ENCODE measurements at places on chromosomes 5 and 9. TPM values are rescaled to one million over a fixed set of nuclear protein-coding genes. Genes with fewer than 3 reads are reported as not detected.

Gene RGS7BP
- 0.13 TPM for total RNA-seq

Gene LECT2
- not detected for total RNA-seq

Gene ARID3C
- total RNA-seq: 0.25 TPM

Gene CDC14B
- total RNA-seq: 8.7 TPM

Gene JAKMIP2
- total RNA-seq: not detected

Gene ZFYVE16
- total RNA-seq: 25.2 TPM

Gene PCDHA11
- total RNA-seq: under 0.01 TPM

Gene TRIM7
- total RNA-seq: 7.6 TPM

Gene ARAP3
- 42.5 TPM for total RNA-seq

Gene CDKN2B-AS1
- total RNA-seq: 0.76 TPM

Gene SAXO1
- not detected for total RNA-seq

Gene TUSC1
- total RNA-seq: 7.6 TPM

Gene DAP
- 34.3 TPM for total RNA-seq

Gene AMBP
- total RNA-seq: not detected

Gene SREK1
- 47.3 TPM for total RNA-seq

Gene DOLPP1
- total RNA-seq: 10.5 TPM

Gene CNTNAP3
- total RNA-seq: 78.6 TPM

Gene GKAP1
- total RNA-seq: 0.89 TPM

Gene HSD17B3
- not detected for total RNA-seq

GRCh38 chr9:93001031-93001430 lies 53.7 kb downstream of the FGD3 start:
- no peak for DNase-seq

DNA sequence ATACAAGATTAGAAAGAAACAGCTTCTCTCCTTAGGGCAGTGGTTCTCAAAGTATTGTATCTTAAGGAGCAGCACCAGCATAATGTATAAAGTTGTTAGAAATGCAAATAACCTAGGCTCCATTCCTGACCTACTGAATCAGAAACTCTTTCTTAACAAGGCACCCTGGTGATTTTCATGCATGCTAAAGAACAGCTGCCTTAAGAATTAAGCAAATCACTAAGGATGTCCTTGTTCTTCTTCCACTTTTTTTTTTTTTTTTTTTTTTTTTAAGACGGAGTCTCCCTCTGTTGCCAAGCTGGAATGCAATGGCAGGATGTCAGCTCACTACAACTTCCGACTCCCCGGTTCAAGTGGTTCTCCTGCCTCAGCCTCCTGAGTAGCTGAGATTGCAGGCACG lies 1095.2 kb upstream of the EDIL3 start:
- DNase-seq: no peak

DNA sequence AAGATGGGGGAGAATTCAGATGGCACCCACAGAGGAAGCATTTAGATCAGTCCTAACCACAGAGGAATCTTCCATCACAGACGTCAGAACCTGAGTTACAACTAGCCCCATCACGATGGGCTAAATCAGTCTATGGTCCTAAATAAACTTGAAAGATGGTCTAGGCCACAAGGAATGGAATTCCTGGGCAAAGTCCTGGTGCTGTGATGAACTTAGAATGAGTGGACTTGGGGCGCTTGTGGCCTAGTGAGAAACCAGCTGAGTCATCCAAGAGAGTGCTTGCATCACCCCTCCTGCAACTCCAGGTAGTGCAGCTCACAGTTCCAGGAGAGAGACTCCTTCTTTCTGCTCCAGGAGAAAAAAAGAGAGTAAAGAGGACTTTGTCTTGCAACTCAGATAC lies 722.9 kb upstream of the RGMB start:
- no peak for DNase-seq

DNA sequence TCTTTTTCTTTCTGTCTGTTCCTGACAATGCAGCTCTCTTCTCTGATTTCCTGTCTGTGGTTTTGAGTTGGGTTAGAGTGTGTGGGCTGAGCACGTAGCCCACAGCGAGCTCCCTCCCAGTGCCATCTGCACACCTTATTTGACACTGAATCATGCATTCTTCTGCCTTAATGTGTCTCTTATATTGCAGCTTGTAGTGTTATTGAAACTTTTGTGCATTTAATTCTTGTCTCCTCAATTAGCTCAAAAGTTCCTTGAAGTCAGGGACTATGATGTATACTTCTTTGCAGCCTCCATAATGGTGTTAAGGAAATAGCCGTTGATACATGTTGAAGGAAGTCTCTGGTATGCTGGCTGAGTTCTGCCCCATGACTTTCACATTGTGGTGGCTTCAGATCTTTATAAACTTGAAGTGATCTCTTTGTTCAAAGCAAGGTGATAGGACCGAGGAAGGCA lies 576.2 kb upstream of the CLINT1 start:
- no peak for DNase-seq

- no peak for DNase-seq
These were observed 11.0 kb downstream of the QSOX2 start for GRCh38 chr9:136234597-136234996.

DNA sequence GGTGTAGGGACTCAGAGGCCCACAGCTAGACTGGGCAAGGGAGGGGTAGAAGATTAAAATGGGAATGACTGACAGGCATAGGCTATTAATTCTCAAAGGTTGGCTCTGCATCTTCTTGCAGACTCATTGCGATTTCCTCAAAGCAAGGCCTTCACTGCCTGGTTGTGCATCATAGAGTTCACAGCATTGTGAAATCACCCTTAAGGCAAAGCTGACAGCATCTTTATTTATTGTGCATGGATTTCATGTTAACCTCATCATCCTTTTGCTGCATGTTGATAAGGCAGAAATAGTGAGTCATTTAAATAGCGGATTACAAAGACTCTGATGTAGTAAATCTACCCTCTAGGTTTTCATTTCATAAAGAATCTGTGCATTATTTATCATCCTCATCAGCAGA lies 13.6 kb upstream of the PALM2AKAP2 start:
- DNase-seq: no peak

DNA sequence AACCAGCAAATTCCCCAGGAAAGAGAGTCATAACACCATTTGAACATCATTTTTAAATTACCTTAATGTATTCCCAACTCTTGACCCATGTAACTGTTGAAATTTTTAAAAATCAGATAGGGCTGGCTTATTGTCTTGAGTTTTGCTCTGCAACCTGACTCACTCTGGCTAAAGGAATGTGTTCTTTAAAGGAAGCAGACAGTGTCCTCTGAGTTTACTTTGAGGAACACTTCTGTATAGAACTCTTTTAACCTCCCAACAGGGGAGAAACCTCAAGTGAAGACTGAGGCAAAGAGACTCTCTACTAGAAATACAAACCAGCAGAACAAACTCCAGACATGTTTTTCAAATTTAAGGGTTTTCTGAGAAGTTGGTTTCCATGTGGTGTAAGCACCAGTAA lies 248.9 kb downstream of the CWC27 start:
- DNase-seq: no peak

DNA sequence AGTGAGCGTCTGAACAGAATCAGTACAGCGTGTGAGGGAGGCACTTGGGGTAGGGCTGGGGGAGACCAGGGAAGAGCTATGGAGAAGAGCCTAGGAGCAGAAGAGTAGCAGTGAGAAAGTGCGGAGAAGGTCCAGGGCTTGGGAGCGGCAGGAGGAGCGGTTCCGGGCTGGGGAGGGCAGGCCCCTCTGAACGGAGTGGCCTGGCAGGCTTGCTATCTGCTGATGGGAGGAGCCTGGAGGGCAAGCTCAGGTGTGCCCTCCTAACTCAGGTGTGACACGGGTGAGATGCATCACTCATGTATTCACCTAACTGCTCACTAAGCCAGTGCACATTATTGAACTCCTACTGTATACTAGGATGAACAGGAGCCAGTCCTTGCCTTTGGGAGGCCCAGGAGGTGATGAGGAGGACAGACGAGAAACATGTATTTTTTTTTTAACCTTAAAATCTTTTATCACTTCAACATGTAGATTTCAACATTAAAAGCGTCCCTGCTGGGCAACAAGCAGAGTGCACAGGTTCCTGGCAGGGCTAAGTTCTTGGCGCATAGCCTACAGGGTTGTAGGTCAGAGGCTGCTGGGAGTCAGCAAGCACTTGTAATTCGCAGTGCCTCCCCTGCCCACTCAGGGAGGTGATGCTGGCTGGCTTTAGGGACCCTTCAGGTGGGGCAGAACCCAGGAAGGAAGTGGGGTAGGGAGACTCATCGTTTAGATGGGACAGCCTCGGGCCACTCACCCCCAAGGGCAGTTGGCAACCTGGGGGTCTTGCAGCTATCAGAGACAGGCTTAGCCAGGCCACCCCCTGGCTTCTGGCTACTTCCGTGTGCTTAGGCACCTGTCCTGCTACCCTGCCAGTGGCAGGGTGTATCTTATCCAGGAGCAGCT lies 55.5 kb downstream of the TMOD1 start:
- peak; percentile 21 for DNase-seq

- DNase-seq: no peak
These were observed 403.1 kb downstream of the TLE4 start for GRCh38 chr9:79974806-79975422.

- DNase-seq: peak; percentile 16
These were observed 95.1 kb upstream of the FCN2 start for GRCh38 chr9:134785325-134786108.

GRCh38 chr5:91123901-91124300 lies 259.2 kb downstream of the ARRDC3 start:
- peak; percentile 13 for DNase-seq

GRCh38 chr9:98921732-98922131 lies 22.0 kb upstream of the COL15A1 start:
- no peak for DNase-seq

- no peak for DNase-seq
These were observed 116.9 kb downstream of the IRX2 start for GRCh38 chr5:2634399-2635176.

- DNase-seq: no peak
These were observed 202.0 kb upstream of the KLF9 start for GRCh38 chr9:70616228-70616990.

- DNase-seq: no peak
These were observed 153.9 kb downstream of the ARRDC3 start for GRCh38 chr5:91229031-91229727.

DNA sequence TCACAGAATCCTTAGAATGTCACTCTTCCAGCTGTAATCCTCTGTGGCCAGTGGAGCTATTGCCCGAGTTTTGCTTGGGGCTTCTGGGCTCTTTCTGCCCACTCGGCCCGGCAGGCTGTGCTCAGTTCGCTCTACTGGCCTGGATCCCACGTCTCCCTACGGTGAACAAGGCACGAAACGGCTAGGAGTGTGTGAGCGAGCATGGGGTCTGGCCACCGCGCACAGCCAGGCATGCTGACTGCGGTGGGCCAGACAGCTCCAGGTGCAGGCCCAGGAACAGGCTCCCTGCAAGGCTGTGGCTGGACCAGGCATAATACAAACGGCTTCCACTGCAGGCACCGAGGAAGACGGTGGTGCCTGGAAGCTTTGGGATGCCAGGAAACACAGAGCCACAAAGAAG lies 2035.5 kb upstream of the ACO1 start:
- DNase-seq: no peak

DNA sequence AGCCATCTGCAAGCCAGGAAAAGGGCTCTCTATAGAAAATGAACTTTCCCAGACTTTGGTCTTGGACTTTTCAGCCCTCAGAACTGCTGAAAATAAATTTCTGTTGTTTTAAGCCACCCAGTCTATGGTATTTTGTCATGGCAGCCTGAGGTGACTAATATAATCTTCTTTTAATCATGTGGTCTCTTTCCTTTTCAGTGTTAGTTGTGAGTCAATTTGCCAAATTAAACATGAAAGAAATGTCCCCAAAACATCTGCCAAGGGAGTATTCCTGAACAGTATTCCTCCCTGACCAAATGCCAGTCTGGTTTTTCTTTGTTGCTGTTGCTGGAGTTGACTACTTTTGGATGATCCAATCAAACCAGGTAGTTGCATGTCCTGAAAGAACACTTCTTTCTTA lies 4.7 kb upstream of the YTHDC2 start:
- no peak for DNase-seq

DNA sequence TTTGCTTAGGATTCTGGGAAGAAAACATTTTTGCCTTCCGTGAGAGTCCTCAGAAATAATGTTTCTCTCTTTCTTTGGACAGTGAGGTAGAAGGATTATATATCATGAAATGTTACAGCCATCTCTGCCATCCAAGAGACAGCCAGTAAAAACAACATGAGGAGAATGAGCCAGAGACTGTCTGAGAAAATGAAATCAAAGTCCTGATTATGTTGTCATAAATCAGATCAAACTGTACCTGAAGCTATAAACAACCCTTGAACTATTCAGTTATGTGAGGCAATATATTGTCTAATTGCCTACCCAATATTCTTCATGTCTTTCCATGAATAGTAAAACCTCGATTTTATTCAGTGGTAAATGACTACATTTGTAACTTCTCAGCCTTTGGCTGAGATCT lies 9.2 kb upstream of the HTR4 start:
- DNase-seq: no peak
